ENCODE measurements at places on chromosomes 4 and X.

DNA sequence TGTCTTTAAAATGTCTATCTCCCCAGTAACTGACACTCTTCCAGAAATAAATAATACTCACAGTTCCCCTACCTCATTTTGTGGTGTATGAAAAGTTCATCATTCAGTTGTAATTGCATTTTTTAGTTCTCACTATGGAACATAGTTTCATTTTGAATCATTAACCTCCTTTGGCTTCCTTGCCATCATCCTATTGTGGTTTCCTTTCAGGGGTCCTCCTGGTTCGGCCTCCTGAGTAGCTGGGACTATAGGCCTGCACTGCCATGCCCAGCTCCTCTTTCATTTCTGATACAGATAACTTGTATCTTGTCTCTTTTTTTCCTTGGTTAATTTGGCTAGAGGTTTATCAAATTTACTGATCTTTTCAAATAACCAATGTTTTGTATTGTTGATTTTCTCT, 23.1 kb upstream of the BLTP1 start:
- DNase-seq = no peak

GRCh38 chr4:41723286-41723685, 25.2 kb downstream of the PHOX2B start:
- no peak for DNase-seq

- peak; percentile 35 for DNase-seq
Measured at GRCh38 chr4:48127682-48128404, 6.2 kb downstream of the TXK start.

- no peak for DNase-seq
Measured at GRCh38 chrX:80648023-80648422, 161.7 kb downstream of the BRWD3 start.

GRCh38 chrX:104659005-104659744, 93.2 kb downstream of the IL1RAPL2 start:
- DNase-seq = no peak

- no peak for DNase-seq
Measured at GRCh38 chr4:145497199-145498149, 15.8 kb downstream of the SMAD1 start.

DNA sequence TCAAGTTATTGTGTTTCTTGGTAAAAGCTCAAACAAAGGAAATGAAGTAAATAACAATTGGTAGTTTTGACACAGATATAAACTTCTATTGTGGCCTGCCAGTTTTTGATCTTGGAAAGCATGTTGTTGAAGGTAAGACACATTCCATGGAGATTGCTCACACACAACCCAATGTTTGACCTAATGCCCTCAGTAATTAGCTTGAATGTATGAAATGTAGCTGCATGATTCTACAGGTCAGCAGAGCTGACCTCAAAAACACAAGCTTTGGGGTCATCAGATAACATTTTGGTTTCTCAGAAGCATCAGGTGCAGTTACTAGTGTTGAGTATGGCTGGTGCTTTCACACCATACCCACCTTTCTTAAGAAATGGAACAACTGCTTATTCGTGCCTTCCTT, 16.5 kb downstream of the GPR173 start:
- DNase-seq = no peak

DNA sequence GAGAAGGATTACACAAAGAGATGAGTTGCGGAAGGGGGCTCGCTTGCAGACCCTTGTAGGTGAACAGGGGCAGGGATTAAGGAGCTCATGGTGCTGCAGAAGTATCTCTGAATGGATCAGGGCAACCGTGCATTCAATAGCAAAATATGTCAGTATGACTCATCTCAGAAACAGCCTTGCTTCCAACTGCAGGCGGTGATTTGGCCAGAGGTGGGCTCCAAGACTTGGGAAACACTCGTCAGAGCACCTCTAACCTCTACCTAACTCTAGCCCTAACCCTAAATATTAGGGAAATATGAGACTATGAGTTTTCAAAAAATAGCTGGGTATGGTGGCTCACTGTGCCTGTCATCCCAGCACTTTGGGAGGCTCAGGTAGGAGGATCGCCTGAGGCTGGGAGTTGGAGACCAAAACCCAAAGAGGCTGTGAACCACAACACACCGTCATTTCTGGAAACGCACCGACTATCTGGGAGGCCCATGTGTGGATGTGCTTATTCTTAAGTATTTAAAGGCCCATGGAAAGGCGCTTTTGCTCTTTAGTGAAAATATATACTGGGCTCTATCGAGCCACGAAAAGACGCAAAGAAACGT, 102.6 kb downstream of the DHRSX start:
- no peak for DNase-seq

- no peak for DNase-seq
Measured at GRCh38 chrX:31697294-31697916, 625.6 kb upstream of the FTHL17 start.

- DNase-seq = no peak
Measured at GRCh38 chr4:184196730-184197385, 20.8 kb downstream of the ENPP6 start.

DNA sequence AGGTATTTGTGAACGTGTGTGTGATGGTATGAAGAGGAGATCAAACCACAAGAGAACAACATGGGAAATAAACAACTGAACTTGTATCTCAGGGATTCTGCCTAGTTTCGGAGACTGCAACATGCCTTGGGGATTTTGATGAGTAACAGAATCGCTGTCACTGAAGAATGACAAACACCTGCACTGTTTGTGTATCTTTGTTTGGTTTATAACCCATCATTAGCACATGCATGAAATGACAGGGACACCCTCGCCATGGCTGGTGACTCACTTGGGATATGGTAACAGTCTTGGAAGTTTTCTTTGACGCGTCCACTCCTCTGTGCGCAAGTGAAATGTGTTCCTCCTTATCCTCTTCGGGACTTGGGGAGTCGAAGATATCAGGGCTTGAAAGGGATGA, 30.3 kb upstream of the MAP3K15 start:
- DNase-seq = no peak

DNA sequence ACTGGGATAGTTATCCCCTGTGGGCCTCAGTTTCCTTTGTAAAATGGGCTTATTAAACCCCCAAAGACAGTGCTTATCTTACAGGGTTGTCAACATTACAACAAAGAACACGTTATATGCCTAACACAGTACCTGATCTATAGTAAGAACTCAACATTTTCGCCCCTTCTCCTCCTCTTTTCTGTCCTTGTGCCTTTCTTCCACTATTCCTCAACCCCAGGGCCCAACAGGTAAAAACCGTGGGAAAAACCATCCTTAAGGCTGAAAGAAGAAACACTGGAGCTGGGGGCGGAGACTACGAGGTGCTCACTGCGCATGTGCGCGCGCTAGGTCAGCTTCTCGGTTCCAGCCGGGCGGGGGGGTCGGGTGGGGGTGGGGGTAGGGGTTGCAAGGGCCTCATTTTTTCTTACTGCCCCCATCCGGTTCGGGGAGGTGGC, 426 bp upstream of the XIAP start:
- no peak for DNase-seq

GRCh38 chrX:150352581-150352980, 10.5 kb upstream of the MAMLD1 start:
- no peak for DNase-seq

DNA sequence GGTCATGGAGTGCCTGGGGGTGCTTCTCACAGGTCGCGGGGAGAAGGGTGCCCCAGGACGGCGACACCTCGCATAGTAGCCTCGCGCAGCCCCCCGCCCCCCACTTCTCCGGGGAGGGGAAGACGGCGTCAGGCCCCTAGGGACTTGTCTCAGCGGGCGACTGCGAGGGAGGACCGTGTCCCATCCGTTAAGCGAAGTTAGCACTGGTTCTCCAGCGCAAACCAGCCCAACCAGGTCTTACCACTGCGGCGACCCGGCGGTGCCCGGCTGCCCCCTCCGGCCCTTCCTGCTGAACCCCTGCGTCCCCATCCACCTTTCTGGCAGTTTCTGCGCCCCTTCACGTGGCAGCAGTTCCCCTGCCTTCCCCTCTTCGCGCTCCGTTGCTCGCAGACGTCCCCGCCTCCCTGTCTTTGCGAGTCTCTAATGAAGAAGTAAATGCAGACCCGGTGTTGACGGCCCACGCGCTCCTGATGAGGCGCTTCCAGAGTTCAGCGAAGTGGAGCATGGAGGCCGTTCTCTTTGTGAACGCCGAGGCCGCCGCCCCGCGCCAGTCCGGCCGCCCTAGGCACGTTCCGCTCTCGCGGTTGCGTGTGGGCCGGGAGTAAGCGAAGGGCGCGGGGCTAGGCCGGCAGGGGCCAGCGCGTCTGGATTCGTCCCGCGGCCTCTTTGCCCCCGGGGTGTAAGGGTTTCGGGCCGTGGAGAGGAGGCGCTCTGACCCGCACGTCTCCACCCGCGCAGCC, 3.0 kb downstream of the SLIT2 start:
- peak; percentile 5 for DNase-seq

DNA sequence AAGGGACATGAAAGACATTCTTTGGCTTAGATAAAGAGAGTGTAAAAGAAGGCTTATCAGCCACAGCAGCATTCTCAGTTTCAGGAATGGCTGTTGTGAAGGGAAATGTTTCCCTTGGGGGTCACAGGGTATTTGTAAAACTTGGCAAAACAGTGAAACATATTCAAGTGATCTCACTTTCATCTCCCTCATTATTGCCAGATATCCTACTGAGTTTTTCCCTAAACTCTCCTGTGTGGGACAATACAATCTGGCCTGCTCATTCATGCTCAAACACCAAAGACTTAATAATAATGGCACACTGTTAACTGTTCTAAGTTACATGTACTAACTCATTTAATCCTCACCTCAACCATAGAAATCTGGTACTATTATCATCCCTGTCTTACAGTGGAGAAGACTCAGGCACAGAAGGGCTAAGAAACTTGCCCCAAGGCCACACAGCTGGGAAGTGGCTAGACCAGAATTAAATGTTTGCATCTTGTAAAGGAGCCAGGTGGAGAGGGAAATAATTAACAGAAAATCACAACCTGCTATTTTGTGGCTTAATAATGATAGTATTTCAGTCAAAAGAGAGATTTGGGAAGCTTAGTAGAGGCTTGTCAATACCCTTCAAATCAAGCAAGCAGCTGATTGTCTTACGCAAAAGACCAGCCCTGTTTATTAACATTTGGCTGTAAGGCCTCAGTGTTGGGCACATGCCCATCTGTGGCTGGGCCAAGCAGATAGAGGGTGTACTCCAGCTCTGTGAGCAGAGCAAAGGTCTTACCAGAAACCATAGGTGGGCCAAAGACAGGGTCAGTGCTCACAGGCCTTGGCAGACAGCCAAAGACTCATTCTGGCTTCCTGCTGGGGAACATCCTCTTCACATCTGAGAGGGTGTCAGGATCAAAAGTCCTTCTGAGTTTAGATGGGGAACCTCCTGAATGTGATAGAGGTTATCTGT, 17.3 kb downstream of the SMPX start:
- DNase-seq = no peak

- no peak for DNase-seq
Measured at GRCh38 chrX:103361798-103362197, 5.5 kb downstream of the TCEAL9 start.

- DNase-seq = no peak
Measured at GRCh38 chr4:81257021-81257420, 42.0 kb upstream of the PRKG2 start.

GRCh38 chr4:71604785-71605184, 179.1 kb downstream of the GC start:
- DNase-seq = no peak

DNA sequence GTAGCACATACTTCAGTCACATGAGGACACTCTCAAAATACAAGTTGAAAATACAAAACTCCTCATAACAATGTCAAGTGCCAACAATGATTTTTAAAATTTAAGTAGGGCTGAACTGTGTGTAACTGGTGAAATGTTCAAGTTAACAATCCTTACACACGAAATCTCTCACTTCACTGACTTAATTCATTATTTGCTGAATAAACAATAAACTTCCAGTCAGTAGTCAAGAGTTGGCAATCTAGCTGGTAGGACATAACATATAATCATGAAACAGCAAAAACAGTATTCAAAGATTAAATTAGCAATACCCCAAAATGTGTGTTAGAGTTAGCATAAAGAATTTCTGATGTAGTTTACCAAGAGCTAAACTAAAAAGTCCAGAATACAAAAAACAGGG, 1.9 kb upstream of the RAB33B start:
- no peak for DNase-seq

DNA sequence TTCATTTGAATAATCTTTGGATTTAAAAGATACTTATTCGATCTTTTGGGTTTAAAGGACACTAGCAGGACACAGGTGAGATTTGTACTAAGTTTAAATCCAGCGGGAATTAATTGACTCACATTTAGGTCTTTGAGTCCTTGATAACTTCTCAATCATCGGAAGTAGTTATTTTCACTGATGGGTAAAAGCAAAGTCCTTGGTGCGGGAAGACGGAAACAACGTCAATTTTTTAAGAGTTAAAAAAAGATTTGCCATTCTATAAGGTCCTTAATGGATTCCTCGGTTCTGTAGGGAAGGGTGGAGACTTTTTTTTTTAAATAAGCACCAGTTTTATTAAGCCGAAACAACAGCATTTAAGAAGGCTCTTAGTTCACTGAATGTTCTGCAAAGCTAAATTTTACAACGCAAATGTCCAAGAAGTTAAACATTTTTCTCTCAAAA, 2.9 kb downstream of the TMSB4X start:
- DNase-seq = no peak

- no peak for DNase-seq
Measured at GRCh38 chrX:69551421-69552009, 47.4 kb downstream of the NALF2 start.

DNA sequence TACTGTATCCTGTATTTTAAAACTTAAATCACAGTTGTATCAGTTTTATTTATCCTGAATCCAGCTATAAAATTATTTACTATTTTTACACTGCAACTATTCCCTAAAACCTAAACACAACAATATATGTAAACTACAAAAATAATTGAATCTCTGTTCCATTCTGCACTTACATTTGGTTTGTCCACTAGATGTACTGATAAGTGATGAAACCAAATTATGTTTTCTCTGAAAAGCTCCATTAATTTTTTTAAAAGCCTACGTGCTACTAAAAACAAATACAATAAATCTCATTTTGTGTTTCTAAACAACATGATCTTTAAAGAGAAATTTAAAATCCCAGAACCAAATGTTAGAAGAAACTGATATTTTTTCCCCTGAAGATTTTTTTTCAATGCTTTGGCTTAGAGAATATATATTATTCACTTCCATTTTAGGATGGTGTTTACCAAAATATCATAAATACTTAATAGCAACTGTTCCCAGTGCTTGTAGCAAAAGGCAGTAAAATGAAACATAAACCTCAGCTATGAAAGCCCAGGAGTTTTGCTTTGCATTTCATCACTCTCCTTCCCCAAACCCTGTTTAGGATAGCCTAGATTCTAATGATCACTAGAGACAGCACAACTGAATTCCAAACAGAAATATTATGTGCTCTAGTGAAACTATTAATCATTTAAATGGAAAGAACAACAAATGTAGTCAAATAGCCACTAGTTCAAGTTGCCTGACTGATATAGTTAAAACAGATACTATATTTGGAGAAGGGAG, 19.7 kb downstream of the ANTXR2 start:
- DNase-seq = no peak

- DNase-seq = no peak
Measured at GRCh38 chr4:164177153-164177552, 576.8 kb upstream of the SMIM31 start.

- no peak for DNase-seq
Measured at GRCh38 chr4:159425737-159426305, 322.9 kb downstream of the RAPGEF2 start.

Measured in GM12891 (cell line).